Spinal cord (tissue), 10 donors: ENCODE measurements at places on chromosomes 7 and 10.
A peak's percentile ranks its signal among the peaks of the same experiment; 100 is the strongest.

DNA sequence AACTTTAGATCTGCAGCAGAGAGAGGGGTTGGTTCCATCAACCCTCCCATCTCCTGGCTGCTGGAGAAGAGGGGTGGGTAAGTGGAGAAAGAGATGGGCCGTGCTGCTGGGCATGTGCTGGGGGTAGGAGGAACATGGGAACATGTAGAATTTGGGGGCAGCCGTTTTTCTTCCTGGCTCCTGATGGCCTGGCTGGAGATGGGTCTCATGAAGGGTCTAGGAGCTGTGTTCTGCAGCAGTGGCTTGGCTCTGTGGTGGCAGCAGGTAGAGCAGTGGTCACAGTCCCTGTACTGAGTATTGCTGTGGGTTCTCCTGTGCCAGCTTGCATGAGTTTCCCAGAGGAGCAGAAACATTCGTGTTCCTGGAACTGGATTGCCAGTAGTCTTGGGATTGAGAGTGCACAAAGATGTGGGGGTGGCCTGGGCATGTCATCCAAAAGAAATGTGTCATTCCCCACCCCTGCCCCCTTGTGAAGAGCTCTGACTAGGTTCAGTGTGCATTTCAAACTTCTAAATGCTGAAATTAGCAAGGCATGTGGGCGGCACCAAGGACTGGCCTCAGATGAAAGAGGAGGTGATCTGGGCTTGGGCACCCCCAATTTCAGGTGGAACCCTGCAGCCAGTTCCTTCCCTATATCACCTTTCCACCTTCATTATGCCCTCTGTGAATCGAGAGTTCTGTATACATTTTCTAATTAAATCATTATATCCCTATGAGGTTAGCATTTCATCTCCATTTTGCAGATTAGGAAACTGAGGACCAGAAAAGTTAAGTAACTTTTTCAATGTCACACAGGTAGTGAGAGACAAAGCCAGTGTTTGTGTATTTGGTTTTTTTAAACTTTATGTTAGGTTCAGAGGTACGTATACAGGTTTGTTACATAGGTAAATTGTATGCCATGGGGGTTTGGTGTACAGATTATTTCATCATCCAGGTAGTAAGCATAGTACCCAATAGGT, 2.1 kb downstream of the CHST3 start:
- DNase-seq: no peak

- no peak for DNase-seq
Measured at GRCh38 chr7:98107313-98107721, 655 bp downstream of the LMTK2 start.

DNA sequence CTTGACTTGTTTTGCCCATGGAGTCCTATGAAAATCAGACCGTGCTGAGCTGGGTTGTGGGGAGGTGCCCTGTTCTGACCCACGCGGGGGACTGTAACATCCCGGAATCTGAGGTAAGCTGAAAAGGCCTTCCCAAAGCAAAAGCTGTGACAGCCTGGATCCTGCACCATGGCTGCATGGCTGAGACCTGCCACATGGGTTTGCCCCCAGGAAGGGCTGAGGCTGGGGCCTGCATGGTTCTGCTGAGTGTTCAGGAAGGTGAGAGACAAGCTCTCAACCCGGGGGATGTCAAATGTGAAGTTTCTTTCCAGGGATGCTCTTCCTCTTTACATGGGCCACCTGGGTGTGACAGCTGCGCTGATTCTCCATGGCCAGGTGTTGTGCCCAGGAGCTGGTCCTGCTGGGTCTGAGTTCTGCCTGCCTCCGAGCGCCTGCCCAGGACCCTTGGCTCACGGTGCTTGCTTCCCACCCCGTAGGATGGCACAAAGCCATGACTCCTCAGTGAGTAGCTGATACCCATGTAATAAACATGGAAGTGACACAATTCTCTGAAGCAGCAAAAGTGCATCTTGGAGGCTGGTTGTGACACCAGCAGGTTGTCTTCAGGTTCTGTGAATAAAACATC, 58.3 kb downstream of the VIPR2 start:
- DNase-seq: no peak

GRCh38 chr10:127117125-127117524, 79.3 kb downstream of the INSYN2A start:
- DNase-seq: peak; percentile 28

GRCh38 chr10:130761788-130762301, 549.7 kb downstream of the TCERG1L start:
- DNase-seq: no peak

DNA sequence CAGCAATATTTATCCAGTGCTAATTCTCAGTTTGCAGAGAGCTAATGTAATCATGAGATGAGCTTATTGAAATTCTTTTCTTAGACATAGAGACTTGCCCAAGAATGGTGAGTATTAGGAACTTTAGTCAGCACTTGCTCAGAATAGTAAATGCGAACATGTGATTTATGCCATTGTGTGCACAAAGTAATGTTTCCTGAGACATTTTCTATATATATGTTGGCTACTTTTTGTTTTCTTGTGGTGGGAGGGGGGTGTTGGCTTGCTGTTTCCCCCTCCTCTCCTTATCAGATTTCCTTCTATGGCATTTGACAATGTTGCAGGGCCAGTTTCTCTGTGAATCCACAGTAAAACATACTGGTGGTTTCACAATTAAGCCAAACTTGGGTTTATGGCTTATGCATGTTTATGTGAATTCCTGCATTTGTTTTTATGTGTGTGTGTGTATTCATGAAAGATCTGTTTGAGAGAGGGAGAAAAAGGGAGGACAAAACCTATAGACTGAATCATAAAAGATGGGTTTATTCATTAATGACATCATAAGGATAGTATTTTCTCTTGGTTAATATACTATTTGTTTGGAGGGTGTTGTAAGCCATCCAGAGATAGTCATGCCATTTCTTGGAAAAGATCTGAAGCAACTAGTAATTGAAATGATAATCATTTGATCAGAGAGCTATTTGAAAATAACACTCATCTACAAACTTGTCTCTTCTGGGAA, 36.3 kb downstream of the ARID5B start:
- DNase-seq: no peak

DNA sequence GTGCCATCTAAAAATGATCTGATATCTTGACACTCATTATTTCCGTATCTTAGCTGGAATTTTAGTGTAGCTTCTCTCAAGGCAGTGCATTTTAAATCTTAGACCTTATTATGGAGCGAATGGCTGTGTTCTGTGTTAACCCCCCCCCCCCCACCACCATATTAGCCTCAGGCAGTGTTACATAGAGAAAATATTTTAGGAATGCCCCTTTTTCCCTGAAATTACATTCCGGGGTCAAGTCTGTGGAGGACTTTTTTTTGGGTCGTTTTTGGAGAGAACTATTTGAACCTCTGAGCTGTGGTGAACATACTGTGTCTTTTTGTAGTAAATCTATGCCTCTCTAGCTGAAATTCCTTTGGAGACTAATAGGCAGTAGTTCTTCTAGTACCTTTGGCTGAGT, 3.1 kb downstream of the CCDC126 start:
- DNase-seq: no peak
